GM23248 (cell line): ENCODE measurements at places on chromosomes 1 and 21. TPM values are rescaled to one million over a fixed set of nuclear protein-coding genes. Genes with fewer than 3 reads are reported as not detected.

BTBD19 gene
- 8.0 and 12.0 TPM in 2 replicates for total RNA-seq

TMEM50A gene
- total RNA-seq = 146 and 213 TPM in 2 replicates

AUNIP gene
- total RNA-seq = 1.6 and 2.2 TPM in 2 replicates

GJA9 gene
- total RNA-seq = 0.11 TPM in 1 of 2 replicates, not detected in the other

KCNH1 gene
- 1.5 and 1.8 TPM in 2 replicates for total RNA-seq

A3GALT2 gene
- not detected in 2 replicates for total RNA-seq

PRDM16 gene
- total RNA-seq = not detected in 2 replicates

FCRL2 gene
- total RNA-seq = not detected in 2 replicates

MIER1 gene
- 34.8 and 38.1 TPM in 2 replicates for total RNA-seq

ZBTB48 gene
- 16.4 and 31.7 TPM in 2 replicates for total RNA-seq

TFF2 gene
- not detected in 2 replicates for total RNA-seq

GRCh38 chr1:59674595-59674994, 140.2 kb upstream of the HOOK1 start:
- DNase-seq = peak; percentile 61

DNA sequence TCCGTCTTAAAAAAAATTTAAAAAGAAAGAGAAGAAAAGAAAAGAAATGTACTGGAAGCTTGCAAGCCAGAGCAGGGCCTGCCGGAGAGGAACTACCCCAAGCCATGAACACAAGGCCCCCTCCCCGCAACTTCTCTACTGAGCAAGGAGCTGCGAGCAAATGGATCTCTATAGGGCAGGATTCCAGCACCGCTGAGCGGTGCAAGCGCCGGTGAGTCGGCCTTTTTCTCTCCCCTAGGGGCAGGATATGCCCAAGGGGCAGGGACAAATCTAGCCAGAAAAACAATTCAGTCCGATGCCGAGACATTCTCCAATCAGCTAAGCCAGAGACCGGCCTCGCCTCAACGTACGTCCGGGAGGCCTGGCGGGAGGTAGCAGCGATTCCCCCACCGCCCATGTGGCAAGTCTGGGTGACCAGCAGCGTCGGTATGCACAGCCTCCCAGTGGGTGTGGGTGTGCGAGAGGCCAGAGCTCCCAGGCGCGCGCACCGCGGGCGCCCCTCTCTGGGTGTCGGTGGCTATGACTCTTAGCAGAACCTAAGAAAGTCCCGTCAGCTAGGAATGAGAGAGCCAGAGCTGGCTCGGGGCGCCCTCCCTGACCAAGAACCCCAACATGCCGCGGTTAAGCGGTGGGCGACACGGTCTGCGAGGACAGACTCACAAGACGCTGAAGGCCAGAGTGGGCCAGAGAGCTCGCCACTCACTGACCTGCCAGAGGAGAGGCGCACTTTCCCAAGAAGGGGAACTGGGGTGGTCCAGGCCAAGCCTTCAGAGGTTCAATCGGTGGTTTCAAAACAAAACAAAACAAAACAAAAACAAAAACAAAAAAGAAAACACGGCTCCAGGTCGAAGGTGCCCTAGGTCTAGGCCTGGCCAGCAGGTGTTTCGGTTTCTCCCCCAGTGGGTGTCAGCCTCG, 1.9 kb downstream of the CSMD2 start:
- DNase-seq = peak; percentile 99

- DNase-seq = no peak
Measured at GRCh38 chr1:230230948-230231773, 164.1 kb downstream of the GALNT2 start.

DNA sequence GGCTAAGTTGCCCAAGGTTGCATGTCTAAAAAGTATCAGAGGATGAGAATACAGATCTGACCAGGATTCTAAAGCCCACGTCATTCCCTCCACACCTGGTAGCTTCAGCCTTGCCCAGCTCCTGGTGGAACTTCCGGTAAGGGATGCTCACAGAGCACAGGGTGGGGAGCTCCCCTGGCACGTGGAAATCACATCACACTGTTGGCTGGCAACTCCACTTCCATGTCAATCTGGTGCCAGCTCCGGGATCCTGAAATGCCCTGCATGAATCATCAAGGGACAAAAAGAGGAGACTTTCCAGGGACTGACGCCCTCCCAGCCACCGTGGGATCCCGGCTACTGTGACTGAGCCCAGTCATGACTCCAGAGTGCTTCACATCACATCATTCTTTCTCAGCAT, 12.4 kb upstream of the BCAR3 start:
- peak; percentile 64 for DNase-seq

- no peak for DNase-seq
Measured at GRCh38 chr21:44334329-44335030, 4.7 kb downstream of the CFAP410 start.

GRCh38 chr1:33470495-33471012, 1.9 kb upstream of the ZSCAN20 start:
- peak; percentile 94 for DNase-seq

DNA sequence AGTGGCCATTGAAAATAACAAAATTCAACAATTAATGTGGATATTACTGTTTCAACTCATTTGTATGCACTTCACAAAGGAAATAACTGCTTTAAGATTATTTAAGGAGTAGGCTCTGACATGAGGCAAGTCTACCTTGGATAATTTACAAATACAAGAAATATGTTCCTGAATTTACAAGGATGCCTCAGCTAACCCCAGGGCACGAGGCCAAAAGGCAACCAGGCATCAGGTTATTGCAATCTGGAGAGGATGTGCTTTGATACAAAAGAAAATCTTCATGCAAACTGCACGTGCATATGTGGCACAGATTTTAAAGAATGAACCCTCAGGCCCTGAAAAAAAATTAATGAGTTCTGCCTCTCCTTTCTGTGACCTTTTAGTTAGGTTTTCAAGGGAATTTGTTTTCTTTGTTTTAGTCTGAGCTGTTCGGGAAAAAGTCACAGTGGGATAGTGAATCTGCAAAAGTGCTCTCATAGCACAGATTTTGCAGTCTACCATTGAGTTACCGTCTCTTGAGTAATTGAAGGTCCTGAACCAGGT, 1304.2 kb upstream of the ADGRL4 start:
- no peak for DNase-seq

DNA sequence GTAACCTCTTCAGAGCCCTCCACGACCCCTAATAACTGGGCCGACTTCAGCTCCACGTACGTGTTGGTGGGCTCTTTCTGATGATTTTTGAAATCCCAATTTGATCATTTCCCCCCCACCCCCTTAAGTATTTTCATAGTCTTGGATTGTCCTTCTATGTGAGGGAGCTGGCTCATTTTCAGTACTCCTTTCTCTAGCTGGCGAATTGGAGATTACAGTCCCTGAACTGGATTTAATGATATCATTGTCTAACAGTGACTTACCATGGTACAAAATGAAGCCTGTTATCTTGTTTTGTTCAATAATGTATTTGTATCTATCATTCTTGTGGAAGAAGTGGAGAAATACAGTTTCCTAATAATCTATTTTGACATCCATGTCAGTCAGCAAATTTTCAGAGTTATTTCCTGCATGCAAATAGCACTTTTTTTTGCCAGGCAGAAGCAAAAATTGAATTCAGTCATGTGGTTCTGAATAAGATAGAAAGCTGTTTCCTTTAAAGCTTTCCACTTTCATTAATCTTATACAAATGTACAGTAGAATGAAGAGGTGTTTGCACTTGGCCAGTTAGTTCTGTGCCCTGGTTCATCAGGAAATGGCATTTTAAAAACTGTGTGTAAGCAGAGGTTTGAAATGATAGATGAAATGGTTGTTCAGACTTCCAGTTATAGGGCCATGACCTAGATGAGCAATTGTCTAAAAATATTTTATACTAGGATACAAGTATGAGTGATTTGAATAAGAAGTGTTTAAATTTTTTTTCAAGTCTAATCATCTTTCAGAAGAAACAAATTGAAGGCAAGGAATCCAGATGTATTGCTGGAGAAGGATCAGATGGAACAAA, 104.2 kb downstream of the ATP5PO start:
- DNase-seq = peak; percentile 17

- DNase-seq = peak; percentile 32
Measured at GRCh38 chr1:15070145-15070748, 83.3 kb upstream of the TMEM51 start.

DNA sequence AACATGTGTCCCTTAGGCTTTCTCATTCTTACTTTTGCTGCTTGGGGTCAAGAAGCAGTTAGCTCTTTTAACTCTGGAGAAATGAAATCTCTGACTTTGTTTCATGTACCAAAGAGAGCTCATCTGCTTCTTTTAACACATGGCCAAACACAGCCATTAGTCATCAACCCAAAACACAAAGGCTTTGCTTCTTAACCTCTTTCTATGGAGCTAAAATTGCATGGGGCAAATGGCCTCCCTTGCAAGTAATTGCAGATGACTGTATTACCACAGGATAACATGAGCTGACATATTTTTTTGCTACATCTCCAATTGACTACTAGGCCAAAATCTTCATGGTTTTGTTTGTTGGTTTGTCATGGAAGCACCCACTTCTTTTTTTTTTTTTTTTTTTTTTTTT, 300.9 kb downstream of the BRINP3 start:
- no peak for DNase-seq

GRCh38 chr1:162075862-162076261, 6.4 kb downstream of the NOS1AP start:
- no peak for DNase-seq

- DNase-seq = no peak
Measured at GRCh38 chr1:69846267-69846666, 278.5 kb downstream of the LRRC7 start.

- DNase-seq = no peak
Measured at GRCh38 chr1:165852871-165853270, 25.5 kb downstream of the UCK2 start.

DNA sequence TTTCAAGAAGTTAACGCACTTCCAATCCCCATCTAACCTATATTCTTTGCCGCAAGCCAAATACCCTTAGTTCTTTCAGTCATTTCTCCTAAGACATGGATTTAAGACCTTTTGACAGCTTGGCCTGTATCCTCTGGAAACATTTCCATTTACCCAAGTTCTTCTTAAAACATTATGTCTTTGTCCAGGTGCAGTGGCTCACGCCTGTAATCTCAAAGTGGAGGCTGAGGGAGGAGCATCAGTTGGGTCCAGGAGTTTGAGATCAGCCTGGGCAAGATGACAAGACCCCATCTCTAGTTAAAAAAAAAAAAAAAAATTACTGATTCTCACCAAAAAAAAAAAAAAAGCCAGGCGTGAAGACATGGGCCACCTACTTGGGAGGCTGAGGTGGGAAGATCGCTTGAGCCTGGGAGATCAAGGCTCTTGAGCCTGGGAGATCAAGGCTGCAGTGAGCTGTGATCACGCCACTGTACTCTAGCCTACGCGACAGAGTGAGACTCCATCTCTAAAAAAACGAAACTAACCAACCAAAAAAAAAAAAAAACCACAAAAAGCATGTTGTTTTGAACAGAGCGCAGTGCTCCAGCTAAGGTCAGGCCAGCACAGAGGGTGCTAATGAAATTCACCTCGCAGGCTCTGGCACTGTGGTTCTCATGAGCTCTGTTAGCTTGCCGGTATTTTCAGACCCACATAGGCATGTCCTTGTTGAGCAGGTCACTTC, 36.0 kb downstream of the NUAK2 start:
- DNase-seq = peak; percentile 45

- DNase-seq = no peak
Measured at GRCh38 chr1:4027492-4028138, 127.5 kb upstream of the C1orf174 start.

GRCh38 chr1:9207086-9207485, 27.5 kb upstream of the H6PD start:
- peak; percentile 94 for DNase-seq

DNA sequence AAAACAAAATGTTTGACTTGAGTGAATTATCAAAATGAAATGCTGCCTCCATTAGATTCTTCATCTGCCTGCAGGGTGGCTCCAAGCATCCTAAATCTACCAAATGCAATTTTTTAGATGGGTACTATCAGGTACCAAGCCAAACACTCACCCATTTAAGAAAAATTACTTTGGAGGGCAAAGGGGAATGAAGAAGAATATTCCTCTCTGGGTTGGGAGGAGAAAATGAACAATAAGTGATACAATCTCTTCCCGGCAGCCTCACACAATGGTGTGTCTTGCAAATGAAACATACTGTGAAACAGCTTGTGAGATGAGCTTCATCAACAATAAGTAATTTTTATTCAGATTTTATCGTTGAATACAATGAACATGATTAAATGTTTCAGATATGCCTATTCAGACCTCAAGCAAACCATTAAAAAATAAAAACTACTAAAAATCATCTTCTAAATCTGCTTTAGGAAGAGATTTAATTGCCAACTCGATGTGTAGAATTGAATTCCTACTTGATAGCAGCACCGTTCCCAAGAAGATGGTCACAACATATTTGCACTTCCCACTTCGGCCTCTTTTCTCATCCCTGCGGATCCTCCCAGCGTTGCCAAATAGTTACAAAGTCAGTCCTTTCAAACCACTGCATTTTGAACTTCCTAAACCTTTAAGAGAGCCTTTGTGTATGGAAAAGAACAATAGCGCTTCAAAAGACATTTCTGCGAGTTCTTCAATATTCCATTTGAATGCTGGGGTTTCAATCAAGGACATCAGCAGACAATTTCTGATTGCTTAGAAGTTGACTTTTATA, 2.7 kb downstream of the DAB1 start:
- peak; percentile 3 for DNase-seq

DNA sequence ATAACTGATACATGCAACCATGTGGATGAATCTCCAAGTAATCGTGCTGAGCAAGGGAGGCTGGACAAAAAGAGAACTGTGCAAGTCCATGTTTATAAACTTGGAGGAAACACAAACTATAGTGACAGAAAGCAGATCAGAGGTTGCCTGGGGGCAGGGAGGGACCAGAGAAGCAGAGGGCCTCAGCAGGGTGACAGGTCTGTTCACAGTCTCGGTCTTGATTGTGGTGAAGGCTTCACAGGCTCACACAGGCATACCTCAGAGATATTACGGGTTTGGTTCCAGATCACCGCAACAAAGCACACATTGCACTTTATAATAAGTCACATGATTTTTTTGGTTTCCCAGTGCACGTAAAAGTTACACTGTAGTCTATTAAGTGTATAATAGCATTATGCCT, 28.5 kb downstream of the ACOT7 start:
- DNase-seq = no peak

DNA sequence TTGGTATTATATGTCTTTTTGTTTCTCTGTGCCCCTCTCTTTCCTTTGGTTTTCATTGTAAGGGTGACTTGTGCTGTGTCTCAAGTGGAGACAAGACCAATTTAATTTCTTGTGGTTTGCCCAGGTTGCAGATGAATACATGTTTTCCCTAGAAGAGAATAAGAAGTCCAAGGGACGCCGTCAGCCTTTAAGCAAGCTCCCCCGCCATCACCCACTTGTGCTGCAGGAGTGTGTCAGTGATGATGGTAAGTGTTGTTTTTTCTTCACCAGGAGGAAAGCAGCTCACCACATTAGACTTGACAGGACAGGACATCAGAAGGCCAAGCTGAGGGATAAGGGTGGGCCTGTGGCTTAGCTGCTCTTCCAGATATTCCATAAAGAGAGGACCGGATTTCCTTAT, 23.8 kb upstream of the ST3GAL3 start:
- no peak for DNase-seq

DNA sequence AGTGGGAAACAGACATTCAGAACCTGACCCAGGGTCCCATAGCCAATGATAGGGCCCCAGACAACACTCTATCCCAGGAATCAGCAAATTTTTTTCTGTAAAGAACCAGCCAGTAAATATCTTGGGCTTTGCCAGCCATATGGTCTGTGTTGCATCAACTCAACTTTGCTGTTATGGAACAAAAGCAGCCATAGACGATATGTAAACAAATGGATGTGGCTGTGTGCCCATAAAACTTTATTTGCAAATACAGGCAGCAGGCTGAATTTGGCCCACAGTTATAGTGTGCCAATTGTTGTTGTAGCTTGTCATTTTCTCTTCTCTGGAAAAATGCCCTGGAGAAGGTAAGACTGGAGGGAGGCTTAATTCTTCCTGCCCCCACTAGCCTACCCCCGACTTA, 431.1 kb upstream of the VAMP3 start:
- no peak for DNase-seq
